Urinary bladder (tissue), 4 donors: ENCODE measurements at places on chromosomes 6 and 20. TPM values are rescaled to one million over a fixed set of nuclear protein-coding genes. Genes with fewer than 3 reads are reported as not detected.

GRCh38 chr6:45619211-45619760 is 241.6 kb upstream of the SUPT3H start:
- DNase-seq: no peak

Gene TMEM244
- polyA plus RNA-seq: not detected

GRCh38 chr6:105302617-105303128 is 100.2 kb downstream of the PREP start:
- DNase-seq: no peak

DNA sequence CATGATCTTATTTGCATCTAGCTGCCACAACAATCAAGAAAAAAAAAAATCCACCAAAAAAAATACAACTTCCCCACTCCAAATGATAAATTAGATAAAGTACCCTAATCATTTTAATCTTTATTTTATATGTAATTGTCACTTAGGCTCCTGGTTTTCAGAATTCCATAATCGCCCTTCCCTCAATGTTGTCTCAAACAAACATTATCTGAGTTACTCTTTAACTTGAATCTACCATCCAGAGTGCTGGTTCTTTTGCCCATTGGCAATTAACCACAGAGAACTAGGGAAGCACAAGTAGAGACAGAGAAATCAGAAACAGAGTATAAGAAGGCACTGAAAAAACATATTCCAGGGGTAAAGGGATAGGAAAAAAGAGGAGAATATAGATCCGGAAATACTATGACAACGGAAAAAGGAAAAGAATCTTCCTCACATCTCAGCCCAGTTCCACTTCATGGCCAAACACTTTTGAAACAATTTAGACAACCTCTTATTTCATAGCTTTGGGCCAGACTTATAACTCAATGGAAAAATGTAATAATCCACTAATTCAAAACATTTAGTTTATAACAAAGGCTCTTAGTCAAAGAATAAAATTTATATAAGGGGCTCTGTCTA is 861 bp upstream of the NHSL1 start:
- DNase-seq: no peak
